NCI-H187 (cell line): ENCODE measurements at places on chromosomes 7 and 10.

DNA sequence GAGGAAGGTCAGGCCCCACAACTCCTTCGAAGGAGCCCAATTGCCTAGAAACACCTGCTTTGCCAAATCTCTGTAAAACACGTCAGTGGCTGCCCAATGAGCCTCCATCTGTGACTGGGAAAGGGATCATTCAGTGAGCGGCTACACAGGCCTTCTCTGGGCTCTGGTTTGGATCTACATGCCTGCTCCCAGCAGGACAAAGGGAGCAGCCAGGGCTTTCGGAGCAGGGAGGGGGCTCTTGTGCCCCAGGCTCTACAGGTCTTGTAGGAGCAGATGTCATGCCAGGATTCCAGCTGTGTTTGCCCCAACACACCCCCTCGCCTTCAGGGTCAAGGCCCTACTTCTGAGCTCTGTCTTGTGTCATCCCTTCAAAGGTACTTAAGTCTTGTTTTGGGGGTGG is 73.5 kb downstream of the CLEC2L start:
- DNase-seq = no peak

DNA sequence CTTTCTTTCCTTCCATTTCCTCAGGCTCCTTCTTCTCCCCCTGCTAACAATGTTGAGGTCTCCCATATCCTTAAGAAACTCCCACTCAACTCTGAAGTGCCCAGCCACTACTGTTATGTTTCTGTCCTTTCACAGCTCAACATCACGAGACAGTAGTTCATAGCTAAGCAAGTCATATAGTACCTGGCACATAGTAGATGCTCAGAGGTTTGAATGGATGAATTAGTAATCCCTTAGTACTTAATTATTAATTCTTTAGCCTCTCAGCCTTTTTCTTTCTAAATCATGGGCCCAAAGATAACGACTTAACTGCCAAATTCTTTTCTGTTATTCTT is 22.6 kb downstream of the CSGALNACT2 start:
- no peak for DNase-seq

- no peak for DNase-seq
These were observed 5.8 kb downstream of the TCF7L2 start for GRCh38 chr10:112955582-112956421.

DNA sequence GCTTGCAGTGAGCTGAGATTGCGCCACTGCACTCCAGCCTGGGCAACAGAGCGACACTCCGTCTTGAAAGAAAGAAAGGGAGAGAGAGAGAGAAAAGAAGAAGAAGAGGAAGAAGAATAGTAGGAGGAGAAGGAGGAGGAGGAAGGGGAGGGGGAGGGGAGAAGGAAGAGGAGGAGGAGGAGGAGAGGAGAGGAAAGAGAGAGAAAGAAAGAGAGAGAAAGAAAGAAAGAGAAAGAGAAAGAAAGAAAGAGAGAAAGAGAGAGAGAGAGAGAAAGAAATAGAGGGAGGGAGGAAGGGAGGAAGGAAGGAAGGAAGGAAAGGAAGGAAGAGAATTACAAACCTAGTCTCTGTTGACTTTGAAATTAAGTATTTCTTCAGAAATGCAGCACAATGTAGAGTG is 7.8 kb upstream of the SRPK2 start:
- DNase-seq = no peak

GRCh38 chr10:49534670-49535381 is 4.1 kb downstream of the ERCC6 start:
- DNase-seq = no peak

DNA sequence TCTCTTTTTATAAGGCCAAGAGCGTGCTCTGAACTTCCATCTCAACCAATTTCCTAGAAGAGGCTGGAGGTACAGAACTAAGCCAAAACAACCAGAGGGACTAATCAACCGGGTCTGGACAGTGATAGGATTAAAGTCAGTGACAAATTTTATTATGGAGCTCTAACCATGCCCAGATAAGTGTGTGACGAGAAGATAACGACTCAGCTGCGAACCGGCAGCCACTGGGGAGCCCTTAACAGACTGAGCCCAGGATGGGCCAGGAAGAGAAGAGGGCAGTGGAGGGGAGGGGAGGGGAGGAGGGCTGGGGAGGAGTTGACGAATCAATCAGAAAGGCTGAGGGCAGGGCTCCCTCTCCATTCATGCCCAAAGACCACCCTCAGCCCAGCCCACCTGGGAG is 119.9 kb downstream of the PLXNA4 start:
- no peak for DNase-seq

DNA sequence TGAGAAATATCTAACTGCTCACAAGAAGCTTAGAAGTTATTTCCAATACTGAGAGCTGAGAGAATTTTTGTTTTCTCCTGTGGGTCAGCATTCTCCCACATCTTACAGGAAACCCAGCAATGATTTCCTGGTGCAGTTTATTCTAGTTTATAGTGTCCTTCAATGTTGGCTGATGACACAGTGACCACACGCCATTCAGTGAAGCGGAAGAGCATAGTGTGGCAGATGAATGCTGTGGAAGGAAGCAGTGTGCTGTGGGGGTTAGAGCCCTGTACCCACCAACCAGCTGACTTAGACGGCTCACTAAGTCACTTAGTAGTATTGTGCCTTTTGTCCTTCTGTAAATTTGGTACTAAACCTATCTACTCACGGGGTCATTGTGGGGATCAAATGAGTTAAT is 1.4 kb upstream of the TMEM26 start:
- DNase-seq = no peak

- DNase-seq = no peak
These were observed 418.7 kb downstream of the GATA3 start for GRCh38 chr10:8473205-8473604.

- no peak for DNase-seq
These were observed 828 bp upstream of the KEL start for GRCh38 chr7:142962991-142963390.
